NCI-H446 treated with DMSO at 0.1 percent for 48 hours (cell line): ENCODE measurements at places on chromosomes 4 and X.

GRCh38 chr4:145762719-145763118 lies 82.8 kb downstream of the C4orf51 start:
- DNase-seq, result no peak

- DNase-seq, result no peak
Measured at GRCh38 chrX:150182161-150182560, 181.0 kb upstream of the MAMLD1 start.

DNA sequence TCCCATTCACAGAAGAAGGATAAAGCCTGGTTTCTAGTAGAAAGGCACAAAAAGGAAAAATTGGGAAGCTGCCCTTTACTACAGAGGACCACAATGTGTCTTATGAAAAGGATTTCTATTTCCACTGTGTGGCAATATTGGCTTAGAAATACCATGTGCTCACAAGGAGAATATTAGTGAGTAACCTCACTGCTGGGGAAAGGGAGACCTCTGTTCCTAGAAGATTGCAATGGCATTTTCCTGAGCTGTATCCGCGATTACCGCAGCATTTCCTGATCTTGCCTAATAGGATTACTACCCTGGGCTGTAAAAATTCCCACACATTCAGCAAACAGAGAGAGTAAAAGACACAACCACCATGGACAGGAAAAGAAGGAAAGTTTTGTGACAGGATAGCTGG lies 308.8 kb upstream of the TECRL start:
- no peak for DNase-seq

DNA sequence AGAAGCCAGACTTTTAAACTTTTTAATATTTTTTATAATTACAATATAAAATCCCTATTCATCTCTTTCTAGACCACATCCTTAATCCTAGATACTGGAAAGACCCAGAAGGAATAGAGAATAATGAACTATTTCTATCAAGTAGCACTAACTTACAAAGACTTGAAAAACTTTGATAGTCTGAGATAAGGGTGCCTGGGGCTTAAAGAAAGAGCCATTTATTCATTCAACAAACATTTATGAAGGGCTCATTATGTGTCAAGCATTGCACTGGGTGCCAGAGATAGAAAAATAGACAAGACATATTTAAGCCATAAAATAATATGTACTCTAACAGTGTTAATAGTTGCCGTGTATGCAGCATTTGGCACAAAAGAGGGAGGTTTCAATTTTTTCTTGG lies 178.0 kb upstream of the EMCN start:
- DNase-seq, result no peak

DNA sequence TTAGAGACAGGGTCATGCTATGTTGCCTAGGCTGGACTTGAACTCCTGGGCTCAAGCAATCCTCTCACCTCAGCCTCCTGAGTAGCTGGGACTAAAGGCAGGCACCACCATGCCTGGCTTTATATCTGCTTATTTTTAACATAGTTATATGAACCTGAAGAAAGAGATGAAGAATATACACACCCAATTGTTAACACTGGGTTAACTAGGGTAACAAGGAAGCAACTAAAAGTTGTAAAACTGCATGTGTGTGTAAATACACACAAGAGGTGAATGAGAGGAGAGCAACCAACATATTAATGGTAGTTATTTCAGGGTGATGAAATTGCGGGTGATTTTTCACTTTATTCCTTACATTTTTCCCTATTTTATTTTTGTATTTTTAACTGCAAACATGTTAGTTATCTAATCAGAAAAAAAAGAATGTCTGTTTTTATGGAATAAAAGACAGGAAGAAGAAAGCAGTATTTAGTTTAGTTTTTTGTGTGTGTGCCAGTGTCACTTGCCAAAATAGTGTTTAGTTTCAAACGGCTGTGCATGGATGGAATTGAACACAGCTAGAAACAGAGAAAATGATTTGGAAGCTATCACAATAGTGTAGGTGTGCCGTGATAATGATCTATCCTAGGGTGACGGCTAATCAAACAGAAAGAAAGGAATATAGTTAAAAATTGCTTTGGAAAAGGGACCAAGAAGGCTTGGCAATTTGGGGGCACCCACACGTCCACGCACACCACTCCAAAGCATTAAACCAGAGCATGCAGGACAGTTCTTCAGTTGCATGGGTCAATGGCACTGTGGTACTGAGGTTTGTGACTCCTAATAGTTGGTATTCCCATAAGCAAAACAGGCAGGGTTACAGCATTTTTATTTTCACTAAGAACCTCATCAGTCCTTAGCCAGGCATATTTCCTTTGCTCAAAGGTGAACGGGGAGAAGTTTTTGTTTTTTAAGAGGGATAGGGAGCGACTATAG lies 89.1 kb upstream of the KLHL13 start:
- DNase-seq, result no peak

DNA sequence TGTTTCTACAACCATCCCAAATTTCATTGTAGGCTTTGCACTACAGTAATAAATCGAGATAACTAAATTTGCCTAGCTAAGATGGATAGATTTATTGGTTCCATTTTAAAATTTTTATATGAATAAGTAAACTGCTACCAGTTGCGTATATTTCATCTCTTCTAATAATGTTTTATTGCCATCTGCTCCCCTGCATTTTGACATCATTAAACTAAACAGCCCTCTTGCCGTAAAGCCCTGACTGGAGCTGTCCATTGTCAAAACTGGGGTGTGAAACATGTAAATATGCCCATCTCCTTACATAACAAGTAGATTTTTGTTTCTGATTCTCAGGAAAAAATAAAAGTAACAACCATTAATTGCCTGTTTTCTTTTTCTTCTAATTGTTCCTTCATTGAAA lies 130.8 kb upstream of the BMPR1B start:
- no peak for DNase-seq

- no peak for DNase-seq
Measured at GRCh38 chr4:122524176-122524575, 67.7 kb upstream of the IL2 start.

- no peak for DNase-seq
Measured at GRCh38 chr4:20870436-20870835, 170.2 kb downstream of the PACRGL start.

DNA sequence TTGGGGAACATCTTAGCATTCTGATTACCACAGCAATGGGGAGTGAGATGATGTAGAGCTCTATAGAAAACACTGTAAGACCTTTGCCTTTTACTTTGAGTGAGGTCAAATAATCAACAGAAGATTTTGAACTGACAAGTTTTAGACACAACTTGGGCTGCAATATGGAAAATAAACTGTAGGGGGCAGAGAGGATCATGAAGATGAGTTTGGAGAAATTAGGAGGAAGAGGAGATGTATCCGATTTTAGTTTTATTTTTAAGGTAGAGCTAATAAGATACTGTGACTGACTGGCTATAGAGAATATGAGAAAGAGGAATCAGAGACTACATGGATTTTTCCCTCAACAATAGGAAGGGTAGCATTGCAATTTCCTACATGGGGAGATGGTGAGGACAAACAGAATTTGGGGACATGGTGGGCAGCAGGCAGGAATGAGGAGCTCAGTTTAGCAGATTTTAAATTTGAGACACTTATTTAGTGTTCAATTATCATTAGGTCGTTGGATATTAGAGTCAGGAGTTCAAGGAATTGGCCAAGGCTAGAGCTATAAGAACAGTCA lies 563.1 kb downstream of the INPP4B start:
- no peak for DNase-seq

DNA sequence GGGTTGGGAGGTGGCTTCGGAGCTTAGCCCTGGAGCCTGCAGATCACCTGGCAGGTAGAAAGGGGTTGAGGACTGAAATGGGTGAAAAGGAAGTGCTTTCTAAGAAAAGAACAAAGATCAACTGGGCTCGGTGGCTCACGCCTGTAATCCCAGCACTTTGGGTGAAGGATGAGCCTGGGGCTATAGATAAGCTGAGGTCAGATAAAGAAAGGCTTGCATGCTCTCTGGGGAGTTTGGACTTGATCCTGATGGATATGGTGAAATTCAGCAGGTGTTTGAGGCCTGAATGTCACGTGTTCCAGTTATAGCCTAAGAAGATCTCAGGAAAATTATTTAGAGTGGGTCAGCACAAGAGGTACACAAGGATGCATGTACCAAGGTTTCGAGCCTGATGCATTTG lies 40.8 kb downstream of the SLC34A2 start:
- DNase-seq, result no peak

- no peak for DNase-seq
Measured at GRCh38 chr4:186827534-186827897, 103.9 kb upstream of the FAT1 start.

GRCh38 chr4:155419266-155419665 lies 42.5 kb upstream of the MAP9 start:
- no peak for DNase-seq

GRCh38 chr4:86482306-86483172 lies 111.6 kb upstream of the PTPN13 start:
- no peak for DNase-seq

DNA sequence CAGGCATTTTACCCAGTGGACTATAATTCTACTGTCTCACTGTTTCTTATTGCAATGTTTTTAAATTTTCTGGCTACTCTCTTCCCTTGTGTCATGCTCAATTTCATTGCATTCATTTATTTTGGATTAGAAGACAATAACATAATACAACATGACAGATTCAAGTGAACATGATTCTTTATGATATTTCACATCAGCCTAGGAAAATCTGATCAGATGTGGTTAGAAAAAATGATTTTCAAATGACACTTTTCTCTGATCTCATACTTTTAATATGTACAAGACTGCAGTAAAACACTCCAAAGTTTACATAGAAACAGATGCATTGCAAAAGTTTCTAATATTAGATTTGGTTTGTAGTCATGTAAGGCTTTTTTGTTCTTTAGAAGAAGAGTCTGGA lies 586.0 kb downstream of the ACTRT1 start:
- no peak for DNase-seq

GRCh38 chr4:66235876-66236275 lies 565.6 kb upstream of the EPHA5 start:
- DNase-seq, result no peak

- no peak for DNase-seq
Measured at GRCh38 chr4:10534820-10535219, 77.6 kb upstream of the ZNF518B start.

DNA sequence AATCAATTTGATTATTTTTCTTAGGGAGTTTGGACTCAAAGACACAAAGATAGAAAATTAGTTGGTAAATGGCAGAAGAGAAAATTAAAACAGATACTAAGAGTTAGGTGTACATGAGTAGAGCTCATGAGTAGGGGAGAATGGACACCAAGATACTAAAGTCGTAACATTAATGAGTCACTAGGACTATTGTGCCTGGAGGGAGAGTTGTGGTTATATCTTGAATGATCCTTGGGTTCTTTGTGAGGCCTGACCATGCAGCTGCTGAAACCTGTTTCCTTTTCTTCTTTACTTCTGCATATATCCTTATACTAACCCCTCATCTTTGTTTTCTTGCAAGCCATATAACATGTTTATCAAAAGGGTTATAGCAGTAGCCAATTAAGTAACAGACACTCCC lies 532.8 kb downstream of the RPA4 start:
- DNase-seq, result no peak

DNA sequence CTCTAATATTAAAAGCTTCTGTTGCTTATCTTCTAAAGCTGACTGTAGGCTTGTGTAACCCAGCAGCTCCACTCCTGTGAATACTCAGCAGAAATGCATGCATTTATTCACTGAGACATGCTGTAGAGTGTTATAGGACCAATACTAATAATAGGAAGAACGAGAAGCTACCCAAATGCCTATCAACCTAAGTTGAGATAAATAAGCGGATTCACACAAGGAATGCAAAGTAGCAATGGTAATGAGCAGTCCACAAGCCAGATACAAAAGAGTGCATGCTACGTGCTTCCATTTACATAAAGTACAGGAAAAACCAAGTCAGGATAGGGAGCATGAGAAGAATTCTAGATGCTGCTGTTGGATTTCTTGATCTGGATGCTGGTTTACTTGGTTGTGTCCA lies 155.9 kb downstream of the AASDH start:
- DNase-seq, result no peak

- DNase-seq, result no peak
Measured at GRCh38 chr4:46986922-46987638, 6.3 kb downstream of the GABRA4 start.

DNA sequence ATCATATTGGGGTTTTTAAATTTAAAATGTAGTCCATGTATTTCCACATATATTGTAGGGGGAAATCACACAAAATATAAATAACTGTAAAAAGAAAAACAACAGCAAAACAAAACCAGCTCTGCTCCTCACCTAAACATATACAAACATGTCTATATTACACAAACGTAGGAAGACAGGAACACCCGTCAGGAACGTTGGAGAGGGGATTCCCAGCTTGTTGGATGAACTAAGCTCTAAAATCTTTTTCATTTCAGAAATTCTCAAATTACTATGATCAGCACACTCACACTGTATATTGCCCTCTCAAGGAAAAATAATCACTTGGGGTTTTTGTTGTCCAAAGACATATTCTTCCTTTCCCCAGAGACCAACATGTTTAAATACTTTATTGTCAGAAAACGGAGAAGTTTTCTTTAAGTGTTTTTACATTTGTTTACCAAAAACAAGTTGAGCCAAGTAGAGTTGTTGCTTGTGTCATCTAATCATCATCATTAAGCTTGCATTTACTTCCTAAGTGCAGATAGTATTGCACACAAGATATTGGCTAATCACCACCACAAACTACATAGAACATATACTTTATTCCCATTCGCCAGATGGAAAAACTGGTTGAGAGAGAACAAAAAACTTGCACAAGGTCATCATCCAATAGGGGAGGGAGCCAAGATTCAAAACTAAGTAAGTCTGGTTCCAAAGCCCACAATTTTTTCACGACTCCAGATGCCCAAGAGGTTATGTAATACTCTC lies 2.4 kb upstream of the TLR10 start:
- no peak for DNase-seq

GRCh38 chrX:72203421-72203820 lies 21.9 kb downstream of the PIN4 start:
- no peak for DNase-seq
